Coronary artery (tissue), 2 donors: ENCODE measurements at places on chromosomes 16 and 17.

DNA sequence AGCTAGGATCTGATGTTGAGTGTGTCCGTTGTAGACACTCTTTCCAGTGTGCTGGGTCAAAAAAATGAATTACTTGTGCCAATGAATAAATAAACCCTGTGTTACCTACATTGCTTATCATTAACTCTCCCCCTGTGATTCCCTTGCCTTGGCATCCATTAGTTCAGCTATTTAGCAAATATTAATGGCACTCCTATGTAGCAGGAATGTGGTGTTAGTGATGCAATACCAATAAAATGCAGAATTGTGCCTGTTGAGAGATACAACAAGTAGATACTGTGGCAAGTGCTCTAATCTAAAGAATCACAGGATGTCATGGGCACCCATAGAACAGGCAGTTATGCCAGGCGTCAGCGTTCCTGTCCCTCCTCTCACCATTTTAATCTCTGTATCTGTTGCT lies 343.2 kb downstream of the PMP22 start:
- no peak for DNase-seq

GRCh38 chr16:22317625-22318024 lies 20.4 kb downstream of the POLR3E start:
- DNase-seq, result peak; percentile 50

- DNase-seq, result no peak
Measured at GRCh38 chr17:19411631-19412030, 599 bp downstream of the RNF112 start.

DNA sequence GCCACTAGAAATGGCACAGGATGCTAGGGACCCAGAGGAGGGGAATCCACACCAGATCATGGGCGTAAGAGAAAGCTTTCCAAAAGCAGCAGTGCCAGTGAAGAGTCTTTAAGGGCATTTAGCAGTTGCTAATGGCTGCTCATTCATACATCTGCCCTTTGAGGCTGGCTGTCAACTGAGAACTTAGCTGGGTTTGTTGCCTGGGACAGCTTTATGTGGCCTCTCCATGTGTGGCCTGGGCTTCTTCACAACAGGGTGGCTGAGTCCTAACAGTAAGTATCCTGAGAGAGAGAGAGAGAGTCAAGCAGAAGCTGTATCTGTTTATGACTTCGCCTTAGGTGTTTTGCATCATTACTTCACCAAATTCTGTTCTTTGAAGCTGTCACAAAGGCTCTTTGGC lies 286.1 kb upstream of the KCNJ16 start:
- no peak for DNase-seq

GRCh38 chr17:31841850-31842194 lies 17.2 kb downstream of the COPRS start:
- no peak for DNase-seq

DNA sequence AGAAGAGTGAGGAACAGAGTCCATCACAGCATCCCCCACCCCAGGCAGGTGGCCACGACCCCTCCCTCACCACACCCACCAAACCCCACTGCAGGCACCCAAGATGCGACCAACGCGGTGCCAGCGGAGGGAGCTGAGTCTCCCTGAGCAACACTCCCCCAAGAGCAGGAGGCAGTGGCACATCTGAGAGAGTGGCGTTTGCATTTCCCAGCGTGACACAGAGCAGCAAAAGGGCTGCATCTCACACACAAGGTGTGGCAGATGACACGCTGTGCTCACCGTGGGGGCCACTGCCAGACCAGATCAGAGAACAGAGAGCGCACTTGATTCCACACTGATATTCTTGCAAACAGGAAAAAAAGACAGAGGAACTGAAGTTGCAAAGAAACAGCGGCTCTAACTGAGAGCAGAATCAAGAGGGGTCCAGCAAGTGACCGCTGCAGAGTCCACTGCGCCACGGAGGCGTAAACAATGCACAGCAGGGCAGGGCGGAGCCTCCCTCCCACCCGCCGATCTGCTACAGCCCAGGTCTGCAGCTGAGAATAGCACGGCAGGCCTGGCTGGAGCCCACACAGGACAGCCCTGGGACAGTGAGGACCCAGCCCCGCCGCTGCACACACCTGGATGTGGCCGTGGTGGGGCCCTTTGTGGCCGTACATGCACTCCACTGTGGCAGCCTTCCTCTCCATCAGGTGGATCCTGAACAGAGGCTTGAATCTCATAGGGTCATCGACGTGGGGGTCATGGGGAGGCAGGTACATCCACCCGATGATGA lies 26.0 kb upstream of the C16orf95 start:
- no peak for DNase-seq

GRCh38 chr17:74342224-74342623 lies 16.2 kb downstream of the KIF19 start:
- no peak for DNase-seq

- DNase-seq, result no peak
Measured at GRCh38 chr16:4322121-4323052, 6.5 kb downstream of the GLIS2 start.

GRCh38 chr17:46895171-46895570 lies 27.8 kb upstream of the GOSR2 start:
- DNase-seq, result no peak

DNA sequence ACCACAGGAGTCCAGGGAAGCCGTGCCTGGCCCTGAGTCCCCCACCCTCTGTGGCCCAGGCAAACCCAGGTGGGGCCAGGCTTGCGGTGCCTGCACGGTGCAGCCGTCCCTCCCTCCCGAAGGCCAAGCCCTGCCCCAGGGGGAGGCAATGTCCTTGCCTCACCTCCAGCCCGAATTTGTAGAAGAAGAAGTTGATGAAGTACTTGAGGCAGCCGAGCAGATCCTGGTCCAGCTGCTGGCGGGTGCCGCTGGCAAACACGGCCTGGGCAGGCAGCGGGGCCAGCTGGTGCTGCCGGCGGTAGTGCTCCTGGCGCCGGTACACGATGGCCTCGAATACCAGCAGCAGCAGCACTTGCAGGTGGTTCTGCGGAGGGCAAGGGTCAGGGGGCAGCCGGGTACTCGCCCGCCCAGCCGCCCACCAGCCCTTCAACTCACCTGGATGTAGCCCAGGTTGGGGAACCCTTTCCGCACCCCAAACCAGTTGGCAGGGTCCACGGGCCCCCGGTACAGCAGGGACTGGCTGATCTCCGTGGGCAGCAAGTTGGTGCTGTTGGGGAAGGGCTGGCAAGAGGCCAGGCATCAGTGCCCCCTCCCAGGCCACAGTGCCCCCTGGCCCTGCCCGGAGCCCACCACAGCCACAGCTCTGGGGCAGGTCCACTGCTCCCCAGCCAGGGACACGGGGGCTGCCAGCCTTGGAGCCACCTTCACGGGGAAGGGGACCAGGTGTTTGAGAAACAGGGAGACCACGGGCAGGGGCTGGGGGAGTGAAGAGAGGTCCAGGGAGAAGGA lies 26.1 kb downstream of the CTU2 start:
- no peak for DNase-seq

GRCh38 chr17:2423271-2423670 lies 22.4 kb upstream of the MNT start:
- no peak for DNase-seq

DNA sequence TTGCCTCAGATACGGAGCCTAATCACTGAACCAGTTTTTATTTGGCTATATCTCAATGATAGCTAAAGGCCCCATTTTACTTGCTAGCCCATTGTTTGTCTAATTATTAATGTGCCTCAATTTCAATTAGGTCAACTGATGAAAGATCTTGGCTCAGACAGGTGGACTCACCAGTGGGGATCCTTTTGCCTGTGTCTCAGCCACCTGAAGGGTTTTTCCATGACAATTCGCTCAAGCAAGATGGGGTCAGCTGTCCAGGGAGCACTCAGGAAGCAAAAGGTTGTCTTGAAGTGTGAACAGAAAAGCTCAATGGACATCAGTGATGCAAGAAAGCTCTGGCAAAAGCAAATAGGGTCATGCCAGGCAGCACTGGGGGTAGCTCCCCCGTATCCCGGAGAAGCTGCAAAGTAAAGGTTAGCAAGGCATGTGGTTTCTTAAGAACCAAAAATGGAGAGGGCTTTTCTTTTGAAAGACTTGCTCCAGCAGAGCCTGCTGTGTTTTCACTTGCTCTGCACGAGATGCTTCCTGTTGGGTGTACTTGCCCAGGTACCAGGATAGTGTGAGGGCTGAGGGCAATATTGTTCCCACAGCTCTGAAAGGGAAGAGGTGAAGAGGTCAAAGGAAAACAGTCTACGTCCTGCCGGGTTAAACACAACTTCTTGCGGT lies 541.2 kb upstream of the CDH5 start:
- DNase-seq, result no peak

DNA sequence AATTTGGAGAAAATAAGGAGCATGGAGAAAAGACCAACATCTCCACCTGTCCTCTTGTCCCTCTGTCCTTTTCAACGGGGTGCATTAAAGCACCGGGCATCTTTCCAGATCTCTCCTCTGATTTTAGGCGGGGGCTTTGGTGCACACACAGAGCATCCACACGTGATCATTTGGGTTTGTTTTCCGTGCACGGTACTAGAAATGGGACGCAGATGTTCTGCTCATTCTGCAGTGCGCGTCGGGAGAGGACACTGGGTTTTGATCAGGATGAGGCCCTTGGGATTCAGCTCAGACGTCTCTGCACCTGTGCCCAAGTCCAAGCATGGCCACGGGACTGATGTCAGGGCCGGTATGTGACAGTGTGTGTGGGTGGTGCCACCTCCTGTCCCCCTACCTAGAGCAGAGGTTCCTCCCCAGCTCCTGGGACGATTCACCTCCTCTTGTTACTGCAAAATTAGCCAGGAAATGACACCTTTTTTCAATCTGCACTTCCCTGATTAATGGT lies 31.9 kb downstream of the PDIA2 start:
- DNase-seq, result no peak

DNA sequence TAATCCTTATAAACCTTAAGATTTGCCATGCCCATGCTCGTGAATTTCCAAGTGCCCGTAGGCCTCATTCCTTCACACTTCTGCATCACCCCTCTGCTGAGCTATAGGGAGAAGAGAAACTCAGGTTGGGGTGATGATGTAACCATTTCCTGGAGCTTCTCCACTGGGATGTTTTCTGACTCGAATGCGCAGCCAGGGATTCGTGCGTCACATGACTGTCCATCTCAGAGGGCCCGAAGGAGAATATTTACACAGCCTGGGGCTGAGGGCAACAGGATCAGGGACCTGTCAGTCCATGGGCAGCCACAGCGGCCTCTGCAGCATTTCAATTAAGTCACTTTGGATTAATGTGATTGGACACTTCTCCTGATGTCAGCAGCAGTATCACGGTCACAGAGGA lies 8.7 kb downstream of the GSG1L2 start:
- DNase-seq, result no peak

- DNase-seq, result no peak
Measured at GRCh38 chr16:3912897-3913296, 32.4 kb upstream of the CREBBP start.

- DNase-seq, result no peak
Measured at GRCh38 chr17:51078009-51078592, 42.6 kb downstream of the SPAG9 start.

DNA sequence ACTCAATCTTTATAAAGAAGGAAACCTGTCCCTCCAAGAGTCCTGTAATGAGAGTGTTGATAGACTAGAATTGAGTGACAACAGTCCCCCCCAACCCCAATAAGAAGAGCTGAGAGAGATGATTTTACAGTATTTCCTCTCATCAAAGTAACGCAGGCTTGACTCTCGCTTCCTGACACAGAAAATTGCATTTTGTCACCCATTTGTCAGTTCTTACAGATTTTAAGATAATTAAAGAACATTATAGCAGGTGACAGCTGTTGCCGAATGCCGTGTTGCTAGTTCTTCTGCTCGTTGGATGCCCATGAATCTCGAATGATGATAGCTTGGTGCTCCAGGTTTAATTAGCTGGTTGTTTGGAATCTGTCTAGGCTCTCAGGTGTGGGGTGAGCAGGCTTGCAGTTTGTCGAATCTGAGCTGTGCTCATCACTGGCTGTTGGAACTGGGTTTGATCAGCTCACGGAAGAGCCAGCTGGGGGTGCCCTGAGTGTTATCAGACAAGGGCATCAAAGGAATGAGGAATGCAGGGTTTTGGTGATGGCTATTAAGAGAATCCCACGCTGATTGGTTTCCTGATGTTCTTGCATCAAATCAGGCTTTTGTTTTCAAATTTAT lies 84.8 kb upstream of the CPHXL start:
- DNase-seq, result no peak

GRCh38 chr17:77433385-77434135 lies 292.8 kb downstream of the SEC14L1 start:
- DNase-seq, result no peak

DNA sequence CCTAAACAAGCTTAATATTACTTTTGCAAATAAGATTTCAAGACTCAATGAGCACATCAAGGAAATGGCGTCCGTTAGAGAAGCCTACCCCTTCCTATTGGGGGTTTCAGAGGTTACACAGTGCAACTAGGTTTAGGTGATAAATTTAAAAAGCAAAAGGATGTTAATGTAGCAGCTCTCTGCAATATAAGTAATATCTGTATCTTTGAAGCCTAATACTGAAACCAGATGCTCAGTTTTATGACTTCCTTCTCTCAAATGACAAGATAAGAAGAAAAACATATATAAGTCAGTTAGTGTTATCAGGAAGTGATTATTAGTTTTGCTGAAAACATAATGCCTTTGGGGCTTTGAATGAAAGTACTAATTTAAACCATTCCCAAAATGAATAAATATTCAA lies 54.3 kb upstream of the MED13 start:
- no peak for DNase-seq

DNA sequence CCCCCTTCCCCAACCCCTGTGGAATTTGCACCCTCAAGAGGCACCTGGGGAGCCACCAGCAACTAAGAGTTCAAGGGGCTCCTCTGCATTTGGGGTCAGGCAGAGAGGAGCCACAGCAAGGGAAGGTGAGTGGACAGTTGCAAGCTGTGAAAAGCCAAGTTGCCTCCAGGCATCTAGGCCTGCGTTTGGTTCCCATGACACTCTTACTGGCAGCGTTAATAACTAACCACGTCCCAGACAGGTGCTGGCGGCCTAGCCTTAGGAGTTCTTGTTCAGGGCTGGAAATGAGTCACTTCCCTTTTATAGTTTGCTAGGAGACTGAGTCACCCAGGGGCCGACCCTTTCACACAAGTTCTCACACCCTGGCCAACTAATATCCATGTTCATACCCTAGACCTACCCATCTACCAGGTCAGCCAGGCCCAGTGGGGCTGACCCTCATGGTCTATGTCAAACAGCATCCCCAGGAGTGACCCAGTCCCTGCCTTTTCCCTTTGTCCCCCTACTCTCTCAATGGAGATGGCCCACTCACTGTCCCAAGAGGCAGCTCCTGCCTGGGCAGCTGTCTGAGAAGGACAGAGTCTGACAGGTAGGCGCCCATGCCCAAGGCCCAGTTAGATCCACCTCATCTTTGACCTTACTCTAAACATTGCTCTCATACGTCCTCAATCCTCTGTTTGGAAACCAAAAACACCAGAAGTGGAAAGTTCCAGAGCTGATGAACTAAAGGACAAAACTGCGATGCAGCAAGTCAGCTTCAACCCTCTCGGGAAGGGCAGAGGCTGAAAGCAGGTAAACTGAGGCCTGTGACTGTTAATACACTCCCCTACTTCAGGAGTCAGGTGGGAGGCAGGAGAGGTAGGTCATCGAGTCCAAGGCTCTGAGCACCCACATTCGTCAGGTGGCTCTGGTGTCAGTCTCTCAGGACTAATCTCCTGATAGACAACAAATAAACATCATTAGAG lies 300.6 kb downstream of the SOX9 start:
- DNase-seq, result no peak

- no peak for DNase-seq
Measured at GRCh38 chr16:1982991-1983543, 926 bp upstream of the GFER start.
